Ascending aorta (tissue), 2 donors: ENCODE measurements at places on chromosomes 16 and 17.

- no peak for DNase-seq
- H3K36me3 ChIP-seq: no peaks in the 10 kb centered on the region
- no peak overlapping the region for H3K4me3 ChIP-seq
- H3K4me1 ChIP-seq: peaks cover 6% of the 10 kb centered on the region
- peaks cover 10% of the 10 kb centered on the region for H3K27me3 ChIP-seq
Measured at GRCh38 chr17:79738643-79739042, 7.9 kb downstream of the ENPP7 start.

DNA sequence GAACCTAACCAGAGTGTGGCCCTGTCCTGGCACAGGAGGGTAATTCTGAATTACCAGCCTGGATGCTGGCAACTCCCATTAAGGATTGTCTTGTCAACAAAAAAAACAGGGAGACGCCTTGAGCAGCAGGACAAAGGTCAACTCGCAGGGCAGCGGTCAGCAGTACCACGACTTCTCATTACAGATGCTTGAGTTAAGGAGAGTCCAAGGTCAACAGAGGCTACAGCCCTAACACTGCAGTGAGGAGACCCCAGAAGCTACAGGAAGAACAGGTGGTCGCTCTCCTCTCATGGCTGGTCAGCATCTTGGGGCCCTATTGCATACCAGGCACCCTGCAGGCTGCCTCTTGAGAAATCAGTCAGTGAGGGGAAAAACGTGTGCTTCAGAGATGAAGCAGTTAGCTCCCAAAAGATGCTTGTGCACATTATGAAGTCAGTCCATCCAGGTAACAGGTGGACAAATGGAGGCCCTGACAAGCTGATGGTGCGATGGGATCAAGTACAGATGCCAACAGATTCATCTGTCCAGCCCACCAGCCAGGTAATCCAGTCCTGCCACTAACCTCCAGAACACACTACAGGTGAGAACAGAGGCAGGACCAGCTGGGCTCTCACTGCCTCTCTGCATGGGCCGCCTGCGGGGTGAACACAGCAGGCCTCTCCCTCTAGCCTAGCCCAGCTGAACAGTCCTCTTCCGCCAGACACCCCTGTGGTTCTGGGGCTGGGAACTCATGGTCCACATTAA is 4.2 kb downstream of the CSNK1D start:
- H3K27me3 ChIP-seq: no peaks in the 10 kb centered on the region
- no peak overlapping the region for H3K4me3 ChIP-seq
- H3K4me1 ChIP-seq: peaks cover 20% of the 10 kb centered on the region
- peak overlapping the region; percentile 61 for H3K27ac ChIP-seq
- H3K36me3 ChIP-seq: peaks cover 48% of the 10 kb centered on the region

- H3K27me3 ChIP-seq: no peaks in the 10 kb centered on the region
- H3K36me3 ChIP-seq: peaks cover 28% of the 10 kb centered on the region
- no peak overlapping the region for H3K4me3 ChIP-seq
- DNase-seq: no peak
- H3K4me1 ChIP-seq: peaks cover 2% of the 10 kb centered on the region
Measured at GRCh38 chr16:85777583-85778310, 21.6 kb downstream of the EMC8 start.

DNA sequence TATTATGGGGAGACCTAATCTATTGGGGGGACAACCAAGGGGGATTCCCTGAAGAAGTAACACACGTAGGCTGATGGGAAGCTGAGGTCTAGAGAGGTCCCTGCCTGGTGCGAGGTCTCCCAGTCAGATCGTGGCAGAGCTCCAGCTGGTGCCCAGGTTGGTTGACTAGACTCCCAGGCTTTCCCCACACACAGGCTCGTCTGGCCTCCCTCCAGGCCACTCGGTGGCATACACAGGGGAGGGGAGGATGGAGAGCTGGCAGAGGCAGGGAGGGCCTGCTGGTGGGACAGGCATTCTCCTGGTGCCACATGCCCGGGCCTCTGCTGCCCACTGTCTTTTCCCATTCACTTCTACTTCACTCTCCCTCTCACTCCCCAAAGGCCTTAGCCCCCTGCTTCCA is 8.5 kb upstream of the SOCS3 start:
- H3K36me3 ChIP-seq: no peaks in the 10 kb centered on the region
- no peak overlapping the region for H3K27ac ChIP-seq
- no peaks in the 10 kb centered on the region for H3K27me3 ChIP-seq
- peaks cover 6% of the 10 kb centered on the region for H3K4me1 ChIP-seq

DNA sequence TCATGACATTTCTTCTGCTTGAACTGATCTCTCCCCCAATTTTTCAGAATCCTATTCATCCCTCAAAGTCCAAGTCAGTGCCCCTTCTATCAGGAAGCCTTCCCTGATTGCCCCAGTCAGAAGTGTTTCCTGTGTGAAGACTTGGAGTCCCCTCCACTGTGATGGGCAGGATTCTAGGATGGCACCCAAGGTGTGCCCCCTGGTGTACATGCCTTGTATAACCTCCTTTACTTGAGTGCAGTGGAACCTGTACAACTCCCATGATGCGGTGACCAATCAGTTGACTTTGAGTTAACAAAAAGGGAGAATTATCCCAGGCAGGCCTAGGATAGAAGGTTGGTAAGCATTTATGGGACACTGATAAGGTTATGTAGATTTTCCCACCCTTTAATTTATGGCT is 23.4 kb downstream of the MYH13 start:
- no peaks in the 10 kb centered on the region for H3K36me3 ChIP-seq
- no peaks in the 10 kb centered on the region for H3K4me1 ChIP-seq
- H3K27ac ChIP-seq: no peak overlapping the region
- H3K4me3 ChIP-seq: no peak overlapping the region
- DNase-seq: no peak
- H3K27me3 ChIP-seq: no peaks in the 10 kb centered on the region

DNA sequence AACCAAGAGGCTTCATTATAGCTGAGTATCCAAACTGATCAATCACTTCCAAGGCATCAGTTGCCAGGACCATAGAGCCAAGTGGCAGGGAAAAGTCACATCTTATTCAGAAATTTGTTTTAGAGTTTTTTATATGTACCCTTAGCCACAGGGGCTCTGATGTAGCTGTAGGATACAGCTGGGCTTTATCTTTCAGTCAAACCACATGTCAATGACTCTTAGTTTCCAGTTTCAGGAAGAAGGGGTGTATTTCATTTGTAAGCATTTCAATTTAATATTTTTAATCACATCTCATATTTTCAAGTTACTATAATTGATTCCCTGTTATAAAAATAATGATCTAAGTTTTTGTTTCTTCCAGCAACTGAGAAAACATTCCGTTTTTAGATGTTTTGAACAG is 2.9 kb upstream of the FLCN start:
- DNase-seq: no peak
- no peaks in the 10 kb centered on the region for H3K36me3 ChIP-seq
- H3K4me3 ChIP-seq: no peak overlapping the region

- no peak overlapping the region for H3K4me3 ChIP-seq
- H3K27me3 ChIP-seq: no peaks in the 10 kb centered on the region
- H3K4me1 ChIP-seq: no peaks in the 10 kb centered on the region
- H3K27ac ChIP-seq: peak overlapping the region; percentile 56
Measured at GRCh38 chr17:64343833-64344637, 46.6 kb downstream of the PECAM1 start.

GRCh38 chr16:49356728-49357488 is 16.7 kb upstream of the C16orf78 start:
- H3K27ac ChIP-seq: no peak overlapping the region
- H3K4me1 ChIP-seq: no peaks in the 10 kb centered on the region
- H3K27me3 ChIP-seq: no peaks in the 10 kb centered on the region
- no peak for DNase-seq
